Frontal cortex (tissue), 4 donors: ENCODE measurements at places on chromosomes 1 and 21.

GRCh38 chr1:59179673-59180072 lies 117.2 kb upstream of the FGGY start:
- no peak for DNase-seq

- DNase-seq: no peak
Observed at GRCh38 chr21:40315626-40316025, 448.4 kb downstream of the PCP4 start.

GRCh38 chr1:214432245-214432644 lies 119.2 kb downstream of the PTPN14 start:
- DNase-seq: no peak

- DNase-seq: peak; percentile 71
Observed at GRCh38 chr1:941588-942383, 17.3 kb downstream of the NOC2L start.

DNA sequence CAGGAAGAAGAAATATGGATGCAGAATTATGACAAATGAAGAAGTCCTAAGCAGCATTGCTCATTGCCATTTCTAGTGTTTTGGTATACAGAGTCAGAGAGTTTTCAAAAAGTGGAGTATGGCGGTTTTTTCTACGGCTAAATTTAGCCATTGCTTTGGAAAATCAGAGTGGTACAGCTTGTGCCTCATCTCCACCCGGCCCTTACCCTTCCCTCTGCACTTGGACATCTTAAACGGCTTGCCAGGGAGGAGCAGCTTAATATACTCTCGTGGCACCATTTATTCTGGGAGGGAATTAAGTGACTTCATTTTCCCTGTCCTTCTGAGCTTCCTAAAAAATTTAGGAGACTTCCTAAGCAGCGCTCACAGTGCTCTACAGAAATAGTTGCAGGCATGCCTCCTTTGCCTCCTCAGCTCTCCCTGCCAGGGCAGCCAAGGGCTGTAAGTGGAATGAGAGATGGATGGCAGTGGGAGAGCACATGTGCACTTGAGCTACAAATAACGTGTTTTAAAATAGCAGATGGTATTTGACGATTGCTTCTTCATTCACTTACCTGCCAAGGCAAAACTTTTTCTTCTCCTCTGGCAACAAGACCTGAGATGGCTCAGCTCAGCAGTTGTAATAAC lies 51.5 kb upstream of the VAMP3 start:
- DNase-seq: no peak

DNA sequence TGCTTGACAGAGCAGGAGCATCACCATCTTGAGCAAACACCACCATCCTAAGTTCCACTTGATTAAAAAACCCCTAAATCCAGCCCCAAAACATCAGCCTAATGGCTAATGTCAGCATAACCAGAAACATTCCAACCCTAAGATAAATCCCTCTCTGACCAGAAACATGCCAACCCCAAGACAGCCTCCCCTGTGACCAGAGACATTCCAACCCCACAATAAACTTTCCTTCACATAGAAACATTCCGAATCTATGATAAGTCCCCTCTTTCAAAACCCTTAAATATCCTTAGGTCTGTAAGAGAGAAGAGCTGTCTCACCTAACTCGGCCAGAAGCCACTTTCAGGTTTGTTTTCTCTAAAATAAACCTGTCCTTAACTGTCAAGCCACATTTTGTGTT lies 17.4 kb upstream of the SLC2A5 start:
- no peak for DNase-seq

- DNase-seq: no peak
Observed at GRCh38 chr1:223785808-223786207, 59.9 kb downstream of the TP53BP2 start.

GRCh38 chr1:235158680-235159079 lies 2.4 kb downstream of the RBM34 start:
- no peak for DNase-seq

GRCh38 chr1:204989266-204990058 lies 53.5 kb upstream of the CNTN2 start:
- peak; percentile 89 for DNase-seq

DNA sequence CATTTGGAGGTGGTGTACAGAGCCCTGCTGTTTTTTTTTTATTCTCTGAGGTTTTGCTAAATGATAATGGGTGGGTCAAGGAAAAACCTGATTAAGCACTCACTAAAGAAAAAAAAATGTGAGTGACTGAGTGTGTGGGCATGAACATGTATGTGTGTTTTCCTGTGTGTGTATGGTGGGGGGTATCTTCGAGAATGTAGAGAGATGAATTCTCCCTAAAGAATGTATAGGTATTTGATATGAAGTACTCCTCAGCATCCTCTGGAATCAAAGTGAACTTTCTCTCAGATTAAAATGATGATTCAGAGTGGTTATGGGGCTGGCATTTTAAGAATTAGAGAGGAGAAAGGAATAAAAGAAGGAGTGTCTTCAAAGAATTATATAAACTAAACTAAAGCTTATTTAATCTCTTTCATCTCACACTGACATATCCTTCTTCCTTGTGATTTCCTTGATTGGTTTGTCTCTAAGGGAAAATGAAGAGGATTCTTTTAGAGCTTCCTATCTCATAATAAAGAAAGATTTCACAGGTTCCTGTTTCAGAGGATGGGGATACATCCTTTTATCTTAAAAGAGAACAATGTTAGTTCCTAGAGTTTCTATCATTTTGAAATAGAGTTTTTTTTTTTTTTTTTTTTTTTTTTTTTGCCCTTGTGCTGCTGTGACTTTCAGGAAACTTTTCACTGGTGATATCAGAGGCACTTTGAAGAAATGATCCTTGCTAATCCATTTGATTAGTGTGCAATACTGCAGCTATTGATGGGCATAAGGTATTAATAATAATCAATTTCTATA lies 23.9 kb downstream of the S1PR1 start:
- no peak for DNase-seq

DNA sequence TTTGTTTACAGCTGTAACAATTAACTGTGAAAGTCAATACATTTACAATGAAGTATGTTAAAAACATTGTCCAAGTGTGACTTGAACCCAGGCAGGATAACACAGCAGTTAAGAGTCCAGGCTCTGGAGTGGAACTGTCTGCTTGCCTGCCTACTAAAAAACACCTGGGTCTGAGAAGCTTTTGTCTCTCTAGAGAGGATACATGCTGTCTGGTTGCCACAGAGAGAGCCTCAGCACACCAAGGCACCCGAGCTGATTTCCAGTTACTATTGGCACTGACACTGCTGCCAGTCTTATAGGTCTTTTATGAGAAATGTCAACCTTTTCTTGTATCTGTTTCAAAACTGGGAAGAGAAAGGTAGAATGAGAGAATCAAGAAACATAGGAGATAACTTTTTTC lies 20.2 kb upstream of the RALGPS2 start:
- no peak for DNase-seq

DNA sequence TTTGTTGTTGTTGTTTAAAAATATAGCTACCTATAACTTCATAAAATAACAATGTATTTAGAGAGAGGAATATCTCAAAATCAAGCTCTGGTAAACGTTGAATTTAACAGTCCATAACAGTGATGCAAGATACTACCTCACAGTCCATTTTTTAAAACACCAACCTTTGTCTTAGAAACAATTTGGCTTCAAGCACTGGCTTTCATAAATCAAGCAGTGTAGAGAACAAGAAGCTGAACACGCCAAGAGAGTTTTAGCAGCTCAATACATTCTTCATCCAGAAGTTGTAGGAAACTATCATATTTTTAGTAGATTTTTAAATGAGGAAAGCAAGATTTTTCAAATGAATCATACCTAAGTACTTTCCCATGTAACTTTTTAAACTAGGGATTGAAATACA lies 334.3 kb upstream of the ADAMTS5 start:
- no peak for DNase-seq

GRCh38 chr1:215059947-215060346 lies 22.6 kb upstream of the KCNK2 start:
- DNase-seq: no peak

DNA sequence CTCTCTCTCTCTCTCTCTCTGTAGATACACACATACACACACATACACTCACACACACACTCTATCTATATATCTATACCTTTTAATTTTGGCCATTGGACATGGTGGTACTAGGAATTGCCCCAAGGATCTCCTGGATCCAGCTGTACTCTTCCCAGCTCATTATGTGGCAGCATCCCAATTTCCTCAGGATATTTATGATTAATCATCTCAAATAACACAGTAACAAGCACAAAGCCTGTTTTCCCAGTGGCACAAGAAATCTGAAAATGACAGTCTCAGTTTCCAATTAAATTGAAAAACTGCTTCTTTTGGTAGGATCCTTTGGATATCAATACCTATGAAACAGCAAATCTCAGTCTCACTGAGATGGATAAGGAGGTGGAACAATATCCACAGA lies 27.6 kb downstream of the S100A10 start:
- DNase-seq: no peak

DNA sequence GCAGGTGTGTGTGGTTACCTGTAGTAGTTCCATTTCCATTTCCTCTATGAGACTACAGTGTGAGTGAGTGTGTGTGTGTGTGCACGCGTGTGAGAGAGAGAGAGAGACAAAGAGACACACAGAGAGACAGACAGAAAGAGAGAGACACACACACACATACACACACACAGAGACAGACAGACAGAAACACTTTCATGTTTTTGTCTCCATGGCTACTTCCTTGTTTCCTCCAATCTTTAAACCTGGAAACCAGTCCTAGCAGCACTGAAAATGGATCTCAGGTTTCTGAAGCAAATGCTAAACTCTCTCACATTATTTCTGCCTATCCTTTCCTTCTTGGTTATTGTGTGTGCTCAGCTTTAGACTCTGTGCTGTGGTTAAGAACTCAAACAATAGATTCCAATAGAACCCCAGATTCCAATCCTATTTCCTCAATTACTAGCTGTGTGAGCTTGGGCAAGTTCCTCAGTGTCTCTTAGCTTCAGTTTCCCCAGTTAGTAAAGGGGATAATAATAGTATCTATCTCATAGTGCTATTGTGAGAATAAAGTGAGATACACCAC lies 22.4 kb upstream of the ABCD3 start:
- no peak for DNase-seq

- no peak for DNase-seq
Observed at GRCh38 chr1:216422821-216423520, at the start of gene USH2A. TSS of gene USH2A (minus strand) at chr1:216423448. CDS start at chr1:216422336, 1,112 bp downstream.

- DNase-seq: no peak
Observed at GRCh38 chr1:87816646-87817045, 488.0 kb downstream of the LMO4 start.

- DNase-seq: peak; percentile 90
Observed at GRCh38 chr1:244862699-244863490, 1.4 kb downstream of the HNRNPU start.

DNA sequence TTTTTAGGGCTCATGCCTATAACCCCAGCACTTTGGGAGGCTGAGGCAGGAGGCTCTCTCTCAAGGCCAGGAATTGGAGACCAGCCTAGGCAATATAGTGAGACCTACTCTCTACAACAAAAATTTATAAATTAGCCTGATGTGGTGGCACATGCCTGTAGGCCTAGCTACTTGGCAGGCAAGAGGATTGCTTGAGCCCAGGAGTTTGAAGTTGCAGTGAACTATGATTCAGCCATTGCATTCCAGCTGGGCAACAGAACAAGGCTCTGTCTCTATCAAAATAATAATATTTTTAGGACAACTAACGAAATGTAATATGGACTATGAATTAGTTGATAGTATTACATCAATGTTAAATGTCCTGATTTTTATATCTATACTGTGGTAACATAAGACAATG lies 68.8 kb upstream of the ARID1A start:
- DNase-seq: no peak

DNA sequence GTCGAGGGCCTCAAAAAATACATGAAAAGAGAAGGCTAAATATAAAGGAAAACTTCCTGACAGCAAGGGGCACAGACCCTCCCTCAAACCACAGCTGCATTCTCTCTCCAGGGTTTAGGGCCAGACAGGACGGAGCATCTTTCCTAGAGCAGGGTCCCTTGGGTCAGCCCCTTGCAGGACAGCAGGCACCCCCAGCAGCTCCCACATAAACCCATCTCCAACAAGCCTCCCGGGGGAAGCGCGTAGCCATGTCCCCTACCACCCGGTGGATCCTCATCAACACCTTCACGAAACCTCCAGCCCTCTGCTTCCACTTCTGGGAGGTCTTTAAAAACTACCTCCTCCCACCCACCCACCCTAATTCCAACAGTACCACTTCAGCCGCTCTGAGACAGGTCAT lies 59.5 kb downstream of the CD46 start:
- no peak for DNase-seq

DNA sequence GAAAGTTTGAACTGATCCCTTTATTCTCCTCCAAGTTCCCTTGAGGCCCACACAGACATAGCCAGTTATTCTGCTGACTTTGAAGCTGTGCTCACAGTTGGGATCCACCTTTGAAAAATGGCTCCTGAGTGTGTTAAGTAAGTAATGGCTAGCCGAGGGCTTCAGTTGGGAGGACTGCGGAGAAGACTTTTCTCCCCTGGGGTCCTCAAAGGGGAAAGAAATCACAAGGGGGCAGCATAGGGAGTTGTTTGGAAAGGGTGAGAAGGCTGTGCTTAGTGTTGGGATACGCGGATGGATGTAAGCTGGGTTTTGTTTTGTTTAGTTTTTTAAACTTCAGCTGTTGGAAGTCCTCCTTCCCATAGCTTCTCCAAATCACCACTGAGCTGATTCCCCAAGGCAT lies 8.3 kb downstream of the PGM1 start:
- no peak for DNase-seq

DNA sequence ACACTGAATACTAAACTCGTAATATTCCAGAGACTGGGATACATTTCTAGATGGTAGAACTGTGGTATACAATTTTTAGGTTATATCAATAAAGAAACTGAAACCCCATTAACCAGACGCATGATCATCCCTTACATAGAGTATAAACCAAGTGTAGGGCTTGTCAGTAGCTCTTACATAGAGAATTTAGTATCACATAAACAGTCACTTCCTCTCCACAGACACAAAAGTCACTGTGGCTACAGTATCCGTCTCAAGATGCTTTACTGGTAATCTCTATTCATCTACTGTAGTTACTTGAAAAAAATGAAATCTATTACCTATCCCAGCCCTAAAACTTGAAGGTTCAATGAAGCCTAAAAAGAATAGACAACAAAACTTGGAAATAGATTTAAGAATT lies 252.3 kb upstream of the TMPRSS15 start:
- DNase-seq: no peak

DNA sequence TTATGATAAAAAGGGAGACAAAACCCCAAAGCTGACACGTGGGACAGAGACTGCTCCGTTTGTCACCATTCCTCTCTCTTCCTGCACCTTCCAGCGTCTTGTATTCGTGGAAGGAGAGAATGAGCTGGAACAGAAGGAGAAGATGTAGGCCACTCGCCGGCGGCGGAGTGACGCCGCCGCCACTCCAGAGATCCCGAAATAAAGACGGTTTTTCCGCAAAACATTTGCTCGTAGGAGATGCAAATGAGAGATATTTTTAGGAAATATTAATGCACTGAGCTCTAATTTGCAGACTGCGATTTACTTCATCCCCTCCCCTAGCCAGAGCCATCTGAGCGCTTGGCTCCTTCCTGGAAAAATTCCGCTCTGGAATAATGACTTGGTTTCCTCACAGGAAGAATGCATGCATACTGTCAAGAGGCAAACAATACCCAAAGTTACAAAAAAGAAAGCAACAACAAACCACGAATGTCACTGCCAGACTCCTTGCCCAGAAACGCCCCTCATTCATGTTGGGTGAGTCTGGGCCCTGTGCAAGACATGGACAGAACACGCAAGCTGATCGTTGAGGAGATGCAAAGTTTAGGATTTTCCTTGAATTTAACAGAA lies 18.0 kb upstream of the ADARB1 start:
- DNase-seq: no peak
